GDM1 (cell line): ENCODE measurements at places on chromosomes 1 and 21.

GRCh38 chr1:33792216-33792615 lies 71.7 kb upstream of the HMGB4 start:
- no peak for DNase-seq

GRCh38 chr1:202959276-202959620 lies 1.1 kb upstream of the ADIPOR1 start:
- no peak for DNase-seq

- no peak for DNase-seq
Measured at GRCh38 chr21:42111811-42112210, 40.7 kb downstream of the UMODL1 start.

DNA sequence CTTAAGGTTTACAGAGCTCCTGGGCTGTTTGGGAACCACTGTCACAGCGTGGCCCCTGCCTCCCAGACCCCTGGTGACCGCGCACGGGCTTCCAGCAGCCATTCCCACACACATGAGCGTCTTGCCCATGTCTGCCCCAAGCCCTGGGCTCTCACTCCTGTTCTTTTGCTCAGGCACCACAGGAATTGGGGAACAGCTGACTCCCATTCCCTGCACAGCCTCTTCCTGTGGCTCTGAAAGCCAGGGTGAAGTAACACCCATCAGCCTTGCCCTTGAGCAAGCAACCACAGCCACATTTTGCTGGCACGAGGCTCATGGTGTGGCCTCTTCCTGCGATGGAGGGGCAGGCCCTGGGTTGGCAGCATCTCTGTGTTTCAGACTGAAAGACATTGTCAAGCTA lies 14.3 kb upstream of the GPR157 start:
- no peak for DNase-seq

DNA sequence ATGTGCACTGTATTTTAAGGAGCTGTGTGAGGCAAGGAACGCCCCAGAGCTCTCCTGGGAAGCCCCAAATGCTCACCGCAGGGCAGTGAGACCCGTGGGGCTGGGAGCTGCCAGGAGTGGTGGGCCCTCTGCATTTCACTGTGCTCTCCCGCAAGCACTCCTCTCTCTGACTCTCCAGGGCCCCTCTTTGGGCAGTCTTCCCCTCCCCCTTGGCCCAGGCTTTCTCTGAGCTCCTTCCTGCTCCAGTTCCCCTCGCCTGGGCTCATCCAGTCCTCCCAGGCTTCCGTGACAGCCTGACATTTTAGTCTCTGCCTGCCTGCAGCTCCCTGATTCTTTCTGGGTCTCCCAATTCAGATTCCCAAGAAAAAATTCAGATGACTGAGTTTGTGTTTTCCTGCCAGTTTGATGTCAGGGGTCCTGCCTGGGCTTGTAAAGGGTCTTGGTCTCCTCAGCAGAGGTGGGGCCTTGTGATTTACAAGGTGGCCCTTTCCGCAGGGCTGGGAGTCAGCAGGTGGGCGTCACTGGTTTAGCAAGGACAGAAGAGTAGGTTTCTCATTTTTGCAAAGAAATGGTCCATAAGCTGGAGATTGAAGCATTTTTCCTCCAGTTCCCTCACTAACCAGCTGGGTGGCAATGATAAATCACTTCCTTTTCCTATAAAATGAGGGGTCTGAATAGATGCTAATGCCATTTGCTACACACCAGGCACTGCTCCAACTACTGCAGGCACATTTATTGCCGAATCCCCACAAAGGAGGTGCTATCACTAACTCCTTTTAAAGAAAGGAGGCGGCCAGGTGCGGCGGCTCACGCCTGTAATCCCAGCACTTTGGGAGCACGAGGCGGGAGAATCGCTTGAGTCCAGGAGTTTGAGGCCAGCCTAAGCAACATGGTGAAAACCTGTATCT lies 1.9 kb upstream of the CA6 start:
- no peak for DNase-seq

DNA sequence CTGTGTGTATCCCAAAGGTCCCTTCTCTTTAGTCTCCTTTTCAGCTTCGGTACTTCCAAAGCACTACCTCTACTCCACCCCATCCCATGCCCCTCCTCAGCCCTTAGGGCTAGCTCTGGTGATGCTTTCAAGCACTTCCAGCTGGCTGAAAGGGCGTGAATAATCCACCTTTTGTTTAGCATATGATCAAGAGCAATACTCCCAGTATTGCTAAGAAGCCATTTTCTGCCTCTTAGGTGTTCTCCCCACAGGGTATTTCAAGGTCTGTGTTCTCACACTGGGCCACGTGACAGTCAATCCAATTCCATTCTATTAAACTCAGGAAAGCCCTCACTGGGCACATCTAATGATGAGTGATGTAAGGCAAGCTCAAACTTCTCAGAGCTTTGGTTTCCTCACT lies 298.5 kb upstream of the PROX1 start:
- no peak for DNase-seq

- no peak for DNase-seq
Measured at GRCh38 chr1:38791892-38792291, 67.7 kb downstream of the RRAGC start.

GRCh38 chr1:205263580-205264190 lies 35.9 kb downstream of the TMCC2 start:
- no peak for DNase-seq

DNA sequence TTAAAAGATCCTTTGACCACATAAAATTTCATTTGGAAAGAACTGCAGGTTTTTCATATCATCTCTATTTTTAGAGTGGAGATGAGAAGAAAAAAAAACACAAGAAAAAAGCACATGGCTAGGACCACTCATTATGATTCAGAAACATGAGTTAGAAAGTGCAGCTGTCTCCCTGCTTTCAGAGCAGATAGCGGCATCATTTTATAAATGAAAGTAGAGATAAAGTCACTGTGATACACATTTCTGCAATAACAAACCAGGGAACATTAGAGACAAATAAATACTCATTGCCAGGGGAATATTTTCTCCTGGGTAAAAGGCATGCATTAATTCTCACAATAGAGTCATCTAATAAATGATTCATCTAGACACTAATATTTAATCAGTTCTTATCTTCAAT lies 87.5 kb upstream of the PLPPR4 start:
- no peak for DNase-seq

DNA sequence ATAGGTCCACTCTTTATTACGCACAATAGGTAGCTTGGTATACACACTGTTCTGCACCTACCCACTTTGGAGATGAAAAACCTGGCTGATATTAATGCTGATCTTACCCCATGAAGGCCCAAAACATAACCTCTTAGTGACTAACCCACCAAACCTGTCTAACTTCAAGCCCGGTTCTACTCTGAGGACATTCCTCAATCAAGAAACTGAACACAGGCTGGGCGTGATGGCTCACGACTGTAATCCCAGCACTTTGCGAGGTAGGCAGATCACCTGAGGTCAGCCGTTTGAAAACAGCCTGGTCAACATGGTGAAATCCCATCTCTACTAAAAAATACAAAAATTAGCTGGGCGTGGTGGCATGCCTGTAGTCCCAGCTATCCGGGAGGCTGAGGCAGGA lies 50.5 kb downstream of the EYA3 start:
- DNase-seq: no peak

- no peak for DNase-seq
Measured at GRCh38 chr1:64410217-64410616, 59.7 kb upstream of the CACHD1 start.

- DNase-seq: no peak
Measured at GRCh38 chr1:26399034-26399433, 11.6 kb upstream of the LIN28A start.

- DNase-seq: no peak
Measured at GRCh38 chr1:168989985-168990384, 116.5 kb upstream of the ATP1B1 start.

DNA sequence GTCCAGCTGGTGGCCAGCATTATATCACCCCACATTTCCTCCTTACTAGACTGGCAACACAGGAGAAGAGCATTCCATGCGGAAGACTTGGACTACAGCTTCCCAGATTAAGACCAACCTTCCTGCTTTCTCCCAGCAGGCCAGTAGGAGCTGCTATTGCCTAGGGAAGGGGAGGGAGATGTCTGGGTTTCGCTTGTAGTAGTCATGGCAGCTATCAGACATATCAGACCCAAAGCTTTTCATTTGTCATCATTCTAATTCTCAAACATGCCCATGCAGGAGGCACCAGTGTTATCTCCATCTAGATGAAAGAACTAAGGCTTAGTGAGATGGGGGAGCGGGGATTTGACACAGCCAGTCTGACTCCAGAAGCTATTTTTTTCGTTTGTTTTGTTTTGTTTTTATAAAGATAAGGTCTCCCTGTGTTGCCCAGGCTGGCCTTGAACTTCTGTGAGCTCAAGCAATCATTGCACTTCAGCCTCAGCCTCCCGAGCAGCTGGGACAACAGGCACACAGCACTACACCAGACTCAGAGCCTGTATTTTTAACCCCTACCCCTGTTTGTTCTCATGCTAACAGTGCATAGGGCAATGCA lies 4.5 kb downstream of the PLA2G2A start:
- no peak for DNase-seq

GRCh38 chr1:225428068-225428880 lies 436 bp upstream of the LBR start:
- DNase-seq: peak; percentile 83

DNA sequence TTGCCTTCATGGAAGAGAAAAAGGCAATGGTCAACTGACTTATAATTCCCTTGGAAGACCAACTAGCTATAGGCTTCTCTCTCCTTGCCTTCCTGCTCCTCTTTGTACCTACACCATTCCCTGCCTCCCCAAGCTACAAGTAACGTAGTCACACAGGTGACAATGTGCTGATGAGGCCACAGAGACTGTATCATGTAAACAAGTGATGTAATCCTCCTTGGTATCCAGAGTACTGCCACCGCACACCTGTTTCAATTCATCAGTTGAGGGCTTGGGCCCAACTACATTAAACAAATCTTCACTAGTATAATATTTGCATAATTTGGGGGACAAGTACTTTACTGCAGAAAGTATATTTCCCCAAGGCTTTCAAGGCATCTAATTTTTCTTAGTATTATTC lies 76.4 kb upstream of the SCYL3 start:
- no peak for DNase-seq

DNA sequence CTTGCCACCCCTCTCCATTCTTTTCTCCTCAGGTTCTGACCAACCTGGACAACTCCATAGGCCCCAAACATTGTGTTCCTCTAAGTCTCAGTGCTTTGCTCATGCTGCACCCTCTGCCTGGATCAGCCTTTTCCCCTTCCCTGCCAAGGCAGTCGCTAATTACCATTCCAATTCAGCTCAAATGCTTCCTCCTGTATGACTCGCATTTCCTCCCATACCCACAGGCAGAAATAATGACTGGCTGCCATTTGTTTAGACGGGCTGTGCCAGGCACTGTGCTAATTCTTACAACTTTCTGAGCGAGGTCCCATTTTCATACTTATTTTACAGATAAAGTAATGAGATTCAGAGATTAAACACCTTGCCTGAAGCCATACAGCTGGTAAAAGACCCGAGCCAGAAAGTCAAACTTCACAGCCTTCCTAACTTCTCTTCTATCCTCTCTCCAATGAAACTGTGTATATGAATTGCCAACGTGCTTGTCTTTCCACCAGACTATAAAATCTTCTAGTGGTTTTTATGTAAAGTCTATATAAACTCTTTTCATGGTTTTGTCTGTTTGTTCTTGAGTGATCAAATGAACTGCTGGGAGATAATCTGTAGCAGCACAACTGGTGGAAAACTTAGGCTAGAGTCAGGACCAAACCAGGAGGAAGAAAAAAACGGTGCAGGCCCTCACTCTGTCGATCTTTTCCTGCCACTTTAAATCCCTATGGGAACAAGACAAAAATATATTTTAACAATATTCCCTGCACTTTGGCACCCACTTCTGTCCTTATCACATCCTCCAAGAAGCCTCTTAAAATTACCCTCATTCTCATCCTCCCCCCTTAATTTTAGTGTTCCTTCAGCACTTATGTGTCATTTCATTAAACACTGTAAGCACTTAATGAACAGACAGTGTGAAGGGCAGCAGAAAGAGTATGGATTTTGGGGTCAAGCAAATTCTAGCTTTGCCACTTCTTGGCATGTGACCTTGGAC lies 33.7 kb downstream of the RAB3B start:
- peak; percentile 32 for DNase-seq

DNA sequence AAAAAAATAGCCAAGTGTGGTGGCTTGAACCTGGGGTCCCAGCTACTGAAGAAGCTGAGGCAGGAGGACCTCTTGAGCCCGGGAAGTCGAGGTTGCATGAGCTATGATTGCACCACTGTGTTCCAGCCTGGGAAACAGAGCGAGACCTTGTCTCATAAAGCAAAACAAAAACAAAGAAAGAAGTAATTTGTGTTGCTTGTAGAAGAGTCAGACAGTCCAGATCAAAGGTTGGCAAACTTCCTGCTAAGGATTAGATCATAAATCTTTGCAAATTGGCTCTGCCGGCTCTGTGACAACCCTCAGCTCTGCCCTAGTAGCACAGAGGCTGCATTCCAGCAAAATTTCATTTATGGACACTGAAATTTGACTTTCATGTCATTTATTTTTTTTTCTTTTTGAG lies 19.0 kb upstream of the MFN2 start:
- no peak for DNase-seq

GRCh38 chr1:224495866-224496265 lies 61.3 kb upstream of the WDR26 start:
- no peak for DNase-seq

DNA sequence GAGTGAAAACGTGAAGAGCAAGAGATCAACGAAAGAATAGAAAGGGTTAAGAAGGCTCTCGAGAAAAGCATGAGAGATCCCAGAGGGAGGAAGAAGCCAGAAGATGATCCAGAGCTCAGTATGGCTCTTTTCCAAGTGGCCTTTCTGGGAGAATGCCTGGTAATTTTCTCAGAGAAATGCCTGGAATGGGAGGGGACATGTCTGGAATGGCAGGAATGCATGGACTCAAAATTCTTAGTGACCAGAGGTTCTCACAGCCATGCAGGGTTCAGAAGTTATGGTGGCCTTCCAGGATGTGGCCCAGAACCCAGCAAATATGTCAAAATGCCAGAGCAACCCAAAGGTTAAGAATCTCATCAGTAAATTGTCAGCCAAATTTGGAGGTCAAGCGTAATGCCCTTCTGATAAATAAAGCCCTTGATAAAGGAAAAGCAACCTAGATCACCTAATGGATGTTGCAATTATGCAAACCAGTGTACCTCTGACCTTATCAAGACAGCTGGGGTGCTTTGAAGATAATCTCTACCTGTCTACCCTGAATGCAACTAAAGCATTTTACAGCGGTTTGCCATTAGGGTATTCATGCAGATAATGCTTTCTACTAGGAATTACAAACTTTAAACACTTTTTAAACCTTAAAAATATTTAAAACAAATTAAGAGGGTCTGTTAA lies 53.1 kb downstream of the NBPF6 start:
- no peak for DNase-seq
